ENCODE measurements at places on chromosomes 5 and 9.

DNA sequence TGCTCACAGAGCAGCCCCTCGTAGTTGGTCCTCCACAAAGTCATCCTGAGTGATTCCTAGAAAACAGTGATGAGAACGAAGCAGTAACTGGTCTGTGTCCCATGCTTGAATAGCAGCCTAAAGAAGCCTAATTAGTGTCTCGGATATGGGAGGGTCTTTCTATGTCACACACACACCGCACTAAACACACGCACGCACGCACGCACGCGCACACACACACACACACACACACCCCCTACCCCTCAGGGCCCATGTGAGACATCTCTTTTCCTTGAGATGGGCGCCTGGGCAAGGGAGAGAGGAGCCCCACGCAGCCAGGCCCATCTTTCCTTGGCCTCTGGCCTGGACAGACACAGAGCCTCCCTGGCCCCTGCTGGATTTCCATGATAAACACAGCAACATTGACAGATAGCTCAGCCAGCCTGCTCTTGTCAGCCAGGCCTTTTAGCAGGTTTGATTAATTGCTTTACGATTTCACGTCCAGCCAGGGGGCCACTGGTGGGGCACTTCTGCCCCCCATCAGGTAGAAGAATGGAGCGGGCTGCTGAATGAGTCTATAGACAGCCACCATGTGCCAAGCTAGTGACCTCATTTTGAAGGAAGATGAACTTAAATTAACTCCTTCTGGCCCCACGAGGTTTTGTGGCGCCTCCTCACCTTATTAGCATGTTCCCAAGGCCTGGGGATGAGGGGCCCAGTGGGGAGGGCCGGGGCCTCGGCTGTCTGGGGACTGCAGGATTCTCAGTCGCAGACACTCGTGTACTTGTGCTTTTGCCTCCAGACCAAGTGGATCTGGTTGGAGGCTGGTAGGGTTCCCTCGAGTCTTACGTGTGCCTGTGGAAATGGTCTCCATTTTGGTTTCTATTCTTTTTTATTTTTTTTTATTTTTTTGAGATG lies 36.2 kb upstream of the PRDM12 start:
- no peak for DNase-seq

DNA sequence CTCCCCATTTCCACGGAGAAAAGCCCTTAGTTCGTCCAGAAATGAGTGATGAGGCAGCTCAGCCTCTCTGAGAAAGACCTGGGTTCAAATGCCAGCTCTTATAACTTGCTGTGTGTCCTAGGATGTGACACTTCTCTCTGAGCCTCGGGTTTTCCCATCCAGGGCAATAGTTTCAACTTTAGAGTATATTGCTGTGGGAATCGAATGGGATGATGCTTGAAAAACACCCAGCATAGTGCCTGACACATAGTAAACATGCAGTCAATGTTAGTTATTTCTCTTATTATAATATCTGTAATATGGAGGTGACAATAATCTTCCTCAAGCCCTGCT lies 430 bp upstream of the MAPKAP1 start:
- no peak for DNase-seq

- no peak for DNase-seq
Measured at GRCh38 chr9:76709020-76709419, 55.2 kb upstream of the PCA3 start.

- no peak for DNase-seq
Measured at GRCh38 chr9:94906181-94906580, 179.7 kb downstream of the AOPEP start.

- DNase-seq: no peak
Measured at GRCh38 chr5:36521838-36522745, 84.3 kb upstream of the SLC1A3 start.

DNA sequence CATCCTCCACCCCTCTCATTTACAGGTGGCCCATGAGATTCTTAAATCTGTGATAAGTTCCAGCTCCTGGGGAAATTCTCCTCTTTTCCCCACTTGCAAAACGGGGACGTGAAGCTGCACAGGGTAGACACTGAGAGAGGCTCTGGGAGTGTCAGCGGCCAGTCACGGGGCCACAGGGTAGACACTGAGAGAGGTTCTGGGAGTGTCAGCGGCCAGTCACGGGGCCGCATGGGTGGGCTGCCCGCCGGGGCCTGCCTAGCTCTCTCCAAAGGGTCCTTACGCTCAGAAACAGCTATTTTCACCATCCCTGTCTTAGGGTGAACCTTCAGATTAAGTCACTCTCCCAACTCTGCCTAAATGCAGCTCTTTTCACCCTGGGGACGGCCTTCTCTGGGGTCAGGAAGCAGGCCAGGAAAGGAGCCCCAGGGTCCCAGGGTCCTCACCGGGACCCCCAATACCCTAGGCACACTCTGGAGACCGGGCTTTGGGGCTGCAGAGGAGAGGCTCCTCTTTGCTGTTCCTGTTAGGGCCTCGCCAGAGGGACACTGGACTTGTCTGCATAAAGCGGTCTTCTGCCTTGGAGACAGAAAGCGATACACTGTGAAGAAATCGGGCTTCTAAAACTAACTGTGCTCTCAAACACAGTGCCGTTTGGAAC lies 1.5 kb downstream of the FAM78A start:
- peak; percentile 59 for DNase-seq

DNA sequence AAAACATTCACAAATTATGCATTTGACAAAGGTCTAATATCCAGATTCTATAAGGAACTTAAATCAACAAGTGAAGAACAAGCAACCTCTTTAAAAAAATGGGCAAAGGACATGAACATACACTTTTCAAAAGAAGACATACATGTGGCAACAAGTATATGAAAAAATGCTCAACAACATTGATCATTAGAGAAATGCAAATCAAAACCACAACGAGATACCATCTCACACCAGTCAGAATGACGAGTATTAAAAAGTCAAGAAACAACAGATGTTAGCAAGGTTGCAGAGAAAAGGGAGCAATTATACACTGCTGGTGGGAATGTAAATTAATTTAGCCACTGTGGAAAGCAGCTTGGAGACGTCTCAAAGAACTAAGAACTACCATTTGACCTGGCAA lies 38.9 kb upstream of the TNFSF15 start:
- DNase-seq: no peak

DNA sequence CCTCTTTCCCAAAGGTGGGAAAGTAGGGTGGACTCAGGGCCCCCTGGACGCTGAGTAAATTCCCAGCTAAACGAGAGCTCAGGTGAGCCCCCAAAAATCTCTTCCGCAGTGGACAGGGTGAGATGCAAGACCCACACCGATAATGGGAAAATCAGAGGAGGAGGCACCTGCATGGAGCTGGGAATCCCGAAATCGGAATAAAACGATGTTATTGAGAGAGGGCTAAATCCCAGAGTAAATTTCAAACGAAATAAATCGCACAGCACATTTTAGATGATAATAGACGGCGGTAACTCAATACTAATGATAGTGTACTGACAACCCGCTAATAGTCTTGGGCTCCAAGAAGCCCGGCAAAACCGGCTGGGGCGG lies 3.0 kb upstream of the BARHL1 start:
- DNase-seq: no peak

DNA sequence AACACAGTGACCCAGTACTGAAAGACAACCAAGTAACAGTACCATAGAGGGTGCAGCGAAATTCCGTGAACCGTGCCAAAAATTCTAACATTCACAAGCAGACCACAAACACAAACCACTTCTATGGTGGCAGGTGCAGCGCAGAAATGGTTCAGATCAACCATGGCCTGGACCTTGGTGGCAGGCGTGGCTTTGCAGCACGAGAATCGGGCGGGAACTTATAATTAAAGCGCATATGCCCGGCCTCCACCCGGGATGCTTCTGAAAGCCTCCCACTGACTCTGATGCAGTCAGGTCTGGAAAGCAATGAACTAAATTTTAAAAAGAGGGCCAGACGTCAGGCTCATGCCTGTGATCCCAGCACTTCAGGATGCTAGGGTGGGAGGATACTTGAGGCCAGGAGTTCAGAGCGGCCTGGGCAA lies 68.0 kb upstream of the TBC1D9B start:
- DNase-seq: no peak

DNA sequence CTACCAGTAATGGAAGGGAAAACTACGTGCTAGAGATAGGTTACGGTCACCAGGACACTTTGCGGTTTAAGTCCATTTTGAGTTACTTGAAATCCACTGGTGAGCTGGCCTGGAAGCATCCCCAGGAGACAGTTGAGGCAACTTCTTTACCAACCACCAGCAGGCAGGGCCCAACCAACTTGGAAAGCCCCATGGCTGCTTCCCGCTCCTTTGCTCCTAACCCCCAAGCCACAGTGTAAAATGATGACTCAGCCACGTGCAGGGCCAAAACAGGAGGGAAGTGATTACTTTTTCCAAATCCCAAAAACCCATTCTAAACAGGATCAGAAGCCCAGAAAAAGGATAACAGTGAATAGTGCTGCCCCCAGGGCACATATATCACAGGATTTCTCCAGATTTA lies 87.4 kb downstream of the PAX5 start:
- DNase-seq: no peak

- no peak for DNase-seq
Measured at GRCh38 chr5:145244788-145245187, 590.4 kb downstream of the PRELID2 start.

- DNase-seq: no peak
Measured at GRCh38 chr5:178468196-178468685, 122.0 kb downstream of the COL23A1 start.

- DNase-seq: no peak
Measured at GRCh38 chr5:89595056-89595455, 712.1 kb upstream of the MEF2C start.

DNA sequence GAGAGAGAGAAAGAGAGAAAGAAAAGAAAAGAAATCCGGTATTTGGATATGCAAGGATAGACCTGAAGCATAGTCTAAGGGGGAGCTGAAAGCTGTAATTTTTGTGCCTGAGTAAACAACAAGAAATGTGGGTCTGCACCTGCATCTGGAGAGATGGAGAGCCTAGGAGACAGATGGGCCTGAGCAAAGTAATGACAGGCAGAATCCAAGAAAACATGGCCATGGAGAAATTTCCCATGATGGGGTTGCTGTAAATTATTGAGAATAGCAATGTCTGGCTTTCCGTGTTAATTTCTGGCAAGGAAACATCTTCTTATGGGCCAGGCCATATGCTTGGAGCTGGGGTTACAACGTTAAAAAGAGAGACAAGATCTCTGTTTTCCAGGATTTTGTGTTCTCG lies 40.2 kb downstream of the YIPF5 start:
- no peak for DNase-seq

DNA sequence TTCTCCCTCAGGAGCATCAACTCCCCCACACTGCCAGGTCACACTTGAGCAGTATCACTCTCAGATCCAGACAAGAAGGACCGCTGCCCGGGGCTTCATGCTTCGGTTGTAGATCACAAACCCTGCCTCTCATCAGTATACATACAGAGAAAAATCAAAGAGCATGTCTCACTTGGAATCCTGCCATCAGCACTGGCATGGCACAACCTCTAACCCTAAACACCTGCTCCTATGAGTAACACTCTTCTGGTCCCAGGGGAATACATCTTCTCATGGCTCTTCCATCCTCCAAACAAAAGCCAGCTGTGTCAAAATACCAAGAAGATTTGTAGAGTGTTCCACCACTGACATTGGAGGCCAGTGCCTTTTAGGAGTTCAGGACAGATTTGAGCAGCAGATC lies 84.8 kb upstream of the MIER3 start:
- DNase-seq: no peak

DNA sequence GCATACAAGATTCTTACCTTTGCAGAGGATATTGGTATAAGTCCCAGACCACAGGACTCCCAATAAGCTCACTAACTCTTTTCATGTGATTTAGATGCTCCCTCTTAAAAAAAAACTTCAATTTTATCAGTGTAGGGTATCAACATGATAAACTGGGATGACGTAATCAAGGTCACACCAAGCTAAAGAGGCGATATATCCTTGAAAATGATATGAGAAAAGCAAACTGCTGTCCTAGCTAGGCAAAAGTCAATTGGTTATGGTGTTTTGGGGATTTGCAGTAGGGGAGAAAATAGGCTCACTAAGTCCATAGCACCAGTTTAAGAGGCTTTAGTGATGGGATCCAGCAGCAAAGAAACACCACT lies 354.4 kb downstream of the DIRAS2 start:
- no peak for DNase-seq

- DNase-seq: no peak
Measured at GRCh38 chr5:158908425-158909220, 191.1 kb downstream of the EBF1 start.

DNA sequence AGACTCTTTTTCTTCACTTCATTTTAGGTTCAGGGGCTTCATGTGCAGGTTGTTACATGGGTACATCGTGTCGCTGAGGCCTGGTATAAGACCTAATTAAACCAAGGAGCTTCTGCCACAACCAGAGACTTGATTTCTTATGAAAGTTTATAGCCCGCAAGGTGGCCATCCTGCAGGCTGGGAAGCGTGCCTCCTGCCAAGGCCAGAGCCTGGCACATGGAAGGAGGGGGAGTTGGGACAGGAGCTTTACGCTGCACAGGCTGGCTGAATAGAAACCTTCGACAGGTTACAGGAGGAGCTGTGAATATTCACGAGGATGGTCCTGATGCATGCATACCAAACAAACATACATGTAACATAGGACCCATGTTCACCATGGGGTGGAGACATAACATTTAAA lies 50.1 kb upstream of the SIMC1 start:
- no peak for DNase-seq

- no peak for DNase-seq
Measured at GRCh38 chr5:35694481-35694880, 76.8 kb downstream of the SPEF2 start.

DNA sequence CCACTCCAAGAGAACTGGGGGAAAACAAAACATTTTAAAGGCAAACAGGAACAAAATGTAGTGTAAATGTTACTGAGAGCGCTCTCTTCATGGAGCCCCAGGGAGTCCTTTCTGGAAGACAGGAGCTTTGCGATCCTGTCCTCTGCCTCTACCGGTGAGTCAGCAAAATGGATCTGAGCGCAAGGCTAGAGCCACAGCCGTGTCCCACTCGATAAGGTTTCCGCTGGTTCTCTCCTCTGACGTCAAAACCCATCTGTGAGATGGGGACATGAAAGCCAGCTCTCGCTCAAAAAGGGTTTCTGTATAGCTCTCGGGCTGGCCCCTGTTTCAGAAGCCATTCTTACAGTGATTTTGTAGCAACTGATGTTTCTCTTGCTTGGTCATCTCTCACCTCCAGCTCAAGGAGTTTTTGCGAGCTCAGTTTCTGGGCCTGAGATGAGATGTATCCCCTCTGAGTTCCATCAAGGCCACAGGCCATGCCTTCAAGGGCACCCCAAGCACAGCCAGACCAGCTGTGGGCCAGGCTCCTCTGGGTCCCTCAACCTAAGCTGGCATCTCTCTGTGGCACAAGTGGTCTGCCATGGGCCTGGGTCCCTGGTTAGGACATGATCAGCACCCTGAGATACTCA lies 101.6 kb downstream of the FSTL4 start:
- no peak for DNase-seq

DNA sequence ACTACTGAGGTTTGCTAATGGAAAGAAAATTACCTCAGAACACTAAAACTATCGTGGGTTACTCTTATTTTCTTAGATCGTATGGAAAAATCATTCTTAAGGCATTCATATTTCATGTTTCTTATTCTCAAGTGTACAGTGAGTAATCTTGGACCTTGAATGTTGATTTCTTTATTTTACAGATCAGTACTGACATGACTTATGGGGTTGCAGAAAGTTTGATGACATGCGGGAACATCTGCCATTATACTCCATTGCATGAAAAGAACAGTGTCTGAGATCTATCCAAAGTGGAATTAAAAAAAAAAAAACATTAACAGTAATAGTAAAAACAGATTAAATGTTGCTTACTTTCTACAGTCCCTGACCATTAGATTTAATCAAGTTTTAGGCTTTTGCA lies 1290.2 kb upstream of the WWC1 start:
- DNase-seq: no peak

- DNase-seq: no peak
Measured at GRCh38 chr5:57841676-57842363, 359.2 kb upstream of the ACTBL2 start.
